ENCODE measurements at places on chromosomes 7 and 10.

DNA sequence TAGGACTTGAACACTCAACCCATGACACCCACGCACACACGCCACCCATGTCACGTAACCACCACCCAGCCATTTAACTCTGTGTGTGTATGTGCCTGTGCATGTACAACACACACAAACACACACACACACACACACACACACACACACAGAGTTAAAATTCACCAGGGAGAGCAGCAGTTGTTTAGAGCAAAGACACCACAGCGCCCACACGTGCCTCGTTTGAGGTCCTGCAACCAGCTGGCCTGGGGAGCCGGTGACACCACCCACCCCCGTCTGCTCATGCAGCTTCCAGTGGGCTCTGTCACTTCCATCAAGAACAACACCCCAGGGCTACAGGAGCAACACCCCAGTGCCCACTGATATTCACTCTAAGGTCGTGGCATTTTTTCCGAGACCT is 97.4 kb downstream of the ELFN1 start:
- DNase-seq = no peak

GRCh38 chr10:6528198-6528950 is 51.7 kb downstream of the PRKCQ start:
- DNase-seq = no peak

DNA sequence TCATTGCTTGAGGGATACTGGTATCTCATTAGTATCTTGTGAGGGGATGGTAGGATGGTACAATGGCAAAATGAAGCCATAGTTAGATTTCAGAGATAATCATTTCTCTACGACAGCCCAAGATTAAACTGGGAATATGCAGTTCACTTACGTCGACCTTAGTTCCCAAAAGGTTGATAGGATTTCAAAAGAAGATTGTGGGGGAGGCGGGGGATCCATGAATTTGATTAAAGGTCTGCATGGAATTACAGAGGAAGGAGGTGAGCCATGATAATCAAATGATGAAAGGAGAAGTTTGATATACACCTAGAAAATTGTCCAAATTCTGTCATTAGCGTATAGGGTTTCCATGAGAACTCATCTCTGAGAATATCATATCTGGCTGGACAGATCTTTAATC is 206.6 kb downstream of the CELF2 start:
- no peak for DNase-seq

- no peak for DNase-seq
Observed at GRCh38 chr10:79107736-79108264, 39.0 kb downstream of the ZMIZ1 start.

- DNase-seq = no peak
Observed at GRCh38 chr7:92992483-92992882, 125.3 kb downstream of the SAMD9 start.

DNA sequence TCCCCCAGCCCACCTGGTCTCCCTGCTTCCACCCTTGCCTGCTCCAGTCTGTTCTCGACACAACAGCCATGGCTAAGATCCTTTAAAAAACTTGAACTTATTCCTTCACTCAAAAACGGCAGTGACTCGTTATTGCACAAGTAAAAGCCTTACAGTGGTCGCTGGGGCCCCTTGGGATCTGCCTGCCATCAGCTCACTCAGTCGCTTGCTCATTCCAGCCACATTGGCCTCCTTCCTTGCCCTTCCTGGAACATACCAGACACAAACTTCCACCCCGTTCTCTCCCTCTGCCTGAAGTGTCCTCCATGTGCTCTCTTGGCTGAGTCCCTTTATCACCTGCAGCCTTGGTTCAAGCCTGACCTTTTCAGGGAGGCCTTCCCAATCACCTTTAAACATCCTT is 4.7 kb downstream of the CCNY start:
- DNase-seq = no peak

- no peak for DNase-seq
Observed at GRCh38 chr10:76779796-76780301, 857.8 kb downstream of the KCNMA1 start.

DNA sequence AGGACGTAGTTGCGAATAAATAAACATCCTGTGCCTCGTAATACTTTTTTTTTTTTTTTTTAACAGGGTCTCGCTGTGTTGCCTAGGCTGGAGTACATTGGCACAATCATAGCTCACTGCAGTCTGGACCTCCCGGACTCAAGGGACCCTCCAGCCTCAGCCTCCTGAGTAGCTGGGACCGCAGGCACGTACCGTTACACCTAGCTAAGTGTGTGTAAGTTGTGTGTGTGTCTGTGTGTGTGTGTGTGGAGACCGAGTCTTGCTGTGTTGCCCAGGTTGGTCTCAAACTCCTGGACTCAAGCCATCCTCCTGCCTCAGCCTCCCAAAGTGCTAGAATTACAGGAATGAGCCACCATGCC is 573 bp upstream of the PON2 start:
- no peak for DNase-seq

DNA sequence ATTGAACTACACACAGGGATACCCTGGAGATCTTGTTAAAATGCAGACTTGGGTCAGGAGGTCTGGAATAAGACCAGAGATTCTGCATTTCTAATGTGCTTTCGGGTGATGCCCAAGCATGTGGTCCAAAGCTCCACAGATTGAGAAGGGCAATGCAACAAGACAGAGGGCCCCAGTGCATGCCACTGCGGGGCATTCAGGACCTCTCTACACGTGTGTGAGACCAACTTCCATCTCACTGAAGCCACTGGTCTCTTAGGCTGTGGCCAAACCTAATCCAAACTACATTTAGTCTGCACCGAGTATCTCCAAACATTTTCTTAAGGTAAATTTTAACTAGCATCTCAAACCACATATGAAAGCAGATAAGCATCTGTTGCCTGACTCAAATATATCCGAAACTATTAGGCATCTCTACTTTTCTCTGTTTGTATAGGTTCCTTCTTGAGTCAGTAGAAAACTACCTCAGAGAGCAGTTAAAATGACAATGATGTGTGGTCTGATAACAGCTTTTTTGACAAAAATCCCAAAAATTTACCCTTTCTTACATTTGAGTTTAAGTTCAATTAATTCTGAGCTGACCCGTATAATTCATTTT is 107.5 kb downstream of the ELMO1 start:
- DNase-seq = no peak

DNA sequence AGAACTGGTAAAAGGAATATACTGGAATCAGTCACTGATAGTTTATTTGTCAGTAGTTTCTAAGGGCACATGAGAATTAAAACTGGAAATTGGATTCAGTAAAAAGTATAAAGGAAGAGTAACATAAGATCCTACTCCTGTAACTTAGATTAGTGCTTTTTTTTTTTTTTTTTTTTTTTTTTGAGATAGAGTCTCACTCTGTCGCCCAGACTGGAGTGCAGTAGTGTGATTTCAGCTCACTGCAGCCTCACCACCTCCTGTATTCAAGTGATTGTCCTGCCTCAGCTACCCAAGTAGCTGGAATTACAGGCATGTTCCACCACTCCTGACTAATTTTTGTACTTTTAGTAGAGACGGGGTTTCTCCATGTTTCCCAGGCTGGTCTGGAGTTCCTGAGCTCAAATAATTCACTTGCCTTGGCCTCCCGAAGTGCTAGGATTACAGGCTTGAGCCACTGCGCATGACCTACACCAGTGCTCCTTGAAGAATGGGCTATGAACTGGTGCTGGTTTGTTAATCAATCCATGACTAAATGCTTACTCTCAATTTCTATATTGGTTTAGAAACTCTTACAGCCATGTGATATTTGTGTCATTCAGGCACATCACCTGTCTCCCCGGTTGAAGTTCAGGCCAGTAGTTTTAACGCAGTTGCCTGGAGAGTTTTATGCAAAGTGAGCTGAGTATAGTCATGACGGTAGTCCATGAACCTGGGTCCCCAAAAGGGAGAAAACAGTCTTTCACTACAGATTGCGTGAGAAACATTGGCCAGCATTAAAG is 65.0 kb downstream of the ZEB1 start:
- no peak for DNase-seq

DNA sequence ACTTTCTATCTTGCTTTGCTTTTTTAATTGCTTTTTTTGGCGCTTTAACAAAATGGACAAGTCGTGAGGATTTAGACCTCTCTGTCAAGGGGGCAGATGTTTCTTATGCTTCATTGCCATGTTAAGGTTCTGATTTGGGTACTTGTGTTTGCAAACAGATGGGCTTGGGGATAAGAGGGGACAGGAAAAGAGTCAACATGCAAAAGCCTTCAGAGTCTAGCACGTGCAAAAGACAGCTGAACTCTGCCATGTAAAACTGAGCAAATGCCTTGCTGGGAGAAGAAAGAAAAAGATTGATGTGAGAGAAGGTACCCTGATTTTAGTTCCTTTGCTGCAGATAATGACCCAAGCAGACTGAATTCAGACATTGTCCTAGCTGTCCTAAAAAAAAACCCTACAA is 173.1 kb downstream of the KIAA1217 start:
- no peak for DNase-seq

DNA sequence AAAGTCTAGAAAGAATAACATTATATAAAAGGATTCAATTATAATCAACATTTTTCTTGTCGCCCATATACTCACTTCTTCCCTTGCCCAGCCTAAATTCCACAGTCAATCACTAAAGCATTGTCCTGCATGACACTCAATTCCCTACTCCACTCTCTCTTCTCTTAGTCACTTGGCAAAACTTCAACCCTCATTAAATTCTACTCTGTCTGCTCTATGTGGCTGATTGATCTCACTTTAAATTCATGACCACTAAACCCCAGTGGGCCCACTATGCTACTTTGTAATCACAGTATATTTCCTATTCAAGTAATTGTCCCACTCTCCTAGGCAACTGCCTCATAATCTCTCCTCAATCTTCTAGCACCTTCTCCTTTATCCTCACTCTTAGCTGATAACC is 54.1 kb downstream of the MTERF1 start:
- DNase-seq = no peak

GRCh38 chr7:100894860-100895700 is 608 bp downstream of the ACHE start:
- DNase-seq = peak; percentile 52

GRCh38 chr7:105429746-105430612 is 41.3 kb upstream of the SRPK2 start:
- DNase-seq = peak; percentile 42

- DNase-seq = no peak
Observed at GRCh38 chr10:65544756-65545155, 1381.1 kb upstream of the LRRTM3 start.

GRCh38 chr10:73959484-73960243 is 38.3 kb upstream of the VCL start:
- DNase-seq = no peak

GRCh38 chr7:84188786-84189405 is 5.7 kb downstream of the SEMA3A start:
- DNase-seq = no peak

GRCh38 chr10:3783316-3783681 is 1.7 kb downstream of the KLF6 start:
- peak; percentile 62 for DNase-seq

DNA sequence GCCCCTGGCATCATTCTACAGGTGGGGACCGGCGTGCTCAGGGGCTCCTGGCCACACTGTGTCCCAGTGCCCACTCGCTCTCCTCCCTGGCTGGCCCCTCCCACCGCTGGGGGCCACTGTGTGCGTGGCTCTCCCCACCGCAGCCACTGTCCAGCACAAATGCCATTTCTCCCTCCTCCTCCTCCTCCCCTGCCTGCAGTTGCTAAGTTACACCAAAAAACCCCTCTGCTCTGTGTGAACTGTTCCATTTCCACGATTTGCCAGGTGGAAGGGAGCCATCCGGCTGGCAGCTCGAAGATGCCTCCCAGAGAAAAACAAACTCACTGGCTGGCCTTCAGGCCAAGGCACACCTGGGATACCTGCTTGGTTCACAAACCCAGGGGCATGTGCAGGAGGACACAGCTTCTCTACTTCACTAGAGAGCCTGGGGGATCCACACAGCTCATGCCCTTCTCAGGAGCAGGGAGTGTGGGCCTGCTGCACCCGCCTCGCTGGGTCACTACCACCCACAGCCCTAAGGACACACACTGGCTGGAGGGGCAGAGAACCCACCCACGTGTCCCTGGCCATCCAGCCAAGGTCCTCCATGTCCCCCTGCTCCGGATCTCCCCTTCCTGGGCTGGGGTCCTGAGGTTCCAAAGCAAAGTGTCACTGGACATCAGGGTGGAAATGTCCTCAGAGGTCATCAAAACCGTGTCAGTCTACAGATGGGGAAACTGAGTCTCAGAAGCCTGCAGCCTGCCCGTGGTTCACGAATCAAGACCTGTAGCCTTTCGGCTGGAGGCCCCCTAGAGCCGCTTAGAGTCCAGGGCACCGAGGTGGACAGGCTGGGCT is 1.7 kb downstream of the RASGEF1A start:
- DNase-seq = no peak

- DNase-seq = no peak
Observed at GRCh38 chr10:5685764-5686240, 1.2 kb downstream of the TASOR2 start.

Measured in activated T-cell treated with anti-CD3 and anti-CD28 coated beads, Interleukin-2, amount 50 U/mL, for 4 hours (primary cell).